H7 (cell line): ENCODE measurements at places on chromosomes 1 and 21.

DNA sequence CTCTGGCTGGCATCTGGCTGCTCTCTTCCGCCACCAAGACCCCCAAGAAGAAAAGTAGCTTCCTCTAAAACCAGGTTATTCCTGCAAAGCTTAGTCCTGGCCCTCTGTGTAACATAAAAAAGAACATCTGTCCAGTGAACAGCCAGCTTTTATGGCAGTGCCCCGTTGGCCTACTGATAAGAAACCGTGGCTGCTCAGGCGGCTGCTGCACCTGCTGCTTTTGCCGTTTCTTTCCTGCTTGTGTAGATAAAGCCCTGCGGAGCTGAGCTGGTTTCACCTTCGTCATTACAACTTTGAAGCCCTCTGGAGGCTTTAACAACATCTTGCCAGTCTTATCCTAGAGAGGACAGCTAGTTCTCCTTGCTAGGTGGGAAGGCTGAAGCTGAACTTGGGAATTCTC is 20.5 kb downstream of the ELAPOR1 start:
- no peak for DNase-seq

GRCh38 chr1:153775458-153776327 is 486 bp downstream of the SLC27A3 start:
- peak; percentile 96 for DNase-seq

- DNase-seq = no peak
Measured at GRCh38 chr1:11873395-11874257, 14.9 kb upstream of the NPPB start.

GRCh38 chr1:87816646-87817045 is 488.0 kb downstream of the LMO4 start:
- DNase-seq = no peak

DNA sequence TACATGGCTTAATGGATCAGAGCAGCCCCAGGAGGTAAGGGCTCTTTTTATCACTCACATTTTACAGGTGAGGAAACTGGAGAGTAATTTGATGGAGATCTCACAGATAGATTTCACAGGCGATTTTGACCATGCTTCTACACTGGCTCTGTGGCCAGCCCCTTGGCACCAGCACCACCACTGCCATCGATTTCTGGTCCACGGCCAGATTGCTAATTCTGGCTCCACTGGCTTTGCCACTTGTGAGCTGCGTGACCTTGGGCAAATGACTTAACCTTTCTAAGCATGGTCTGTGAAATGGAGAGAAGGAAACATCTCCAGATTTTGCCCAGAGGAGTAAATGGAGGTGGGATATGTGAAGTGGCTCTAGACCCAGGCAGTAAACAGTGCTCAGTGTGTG is 32.6 kb downstream of the KCNC4 start:
- no peak for DNase-seq

DNA sequence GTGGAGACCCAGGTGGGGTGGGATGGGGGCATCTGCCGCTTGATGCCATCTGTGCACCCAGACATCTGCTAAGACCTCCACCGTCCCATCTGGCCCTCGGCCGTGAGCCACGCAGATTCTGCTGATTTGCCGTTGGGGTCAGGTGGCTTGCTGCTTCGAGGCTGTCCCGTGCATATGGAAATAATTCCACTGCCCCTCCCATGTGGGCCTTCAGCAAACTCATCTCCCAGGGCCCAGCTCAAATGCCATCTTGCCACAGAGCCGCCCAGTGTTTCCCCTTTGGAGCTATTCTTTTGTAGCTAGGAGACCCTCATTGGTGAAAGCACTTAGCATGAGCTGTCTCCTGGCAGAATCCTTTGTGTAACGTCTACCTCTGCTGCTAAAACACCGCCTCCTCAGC is 99.8 kb downstream of the KAZN start:
- no peak for DNase-seq

DNA sequence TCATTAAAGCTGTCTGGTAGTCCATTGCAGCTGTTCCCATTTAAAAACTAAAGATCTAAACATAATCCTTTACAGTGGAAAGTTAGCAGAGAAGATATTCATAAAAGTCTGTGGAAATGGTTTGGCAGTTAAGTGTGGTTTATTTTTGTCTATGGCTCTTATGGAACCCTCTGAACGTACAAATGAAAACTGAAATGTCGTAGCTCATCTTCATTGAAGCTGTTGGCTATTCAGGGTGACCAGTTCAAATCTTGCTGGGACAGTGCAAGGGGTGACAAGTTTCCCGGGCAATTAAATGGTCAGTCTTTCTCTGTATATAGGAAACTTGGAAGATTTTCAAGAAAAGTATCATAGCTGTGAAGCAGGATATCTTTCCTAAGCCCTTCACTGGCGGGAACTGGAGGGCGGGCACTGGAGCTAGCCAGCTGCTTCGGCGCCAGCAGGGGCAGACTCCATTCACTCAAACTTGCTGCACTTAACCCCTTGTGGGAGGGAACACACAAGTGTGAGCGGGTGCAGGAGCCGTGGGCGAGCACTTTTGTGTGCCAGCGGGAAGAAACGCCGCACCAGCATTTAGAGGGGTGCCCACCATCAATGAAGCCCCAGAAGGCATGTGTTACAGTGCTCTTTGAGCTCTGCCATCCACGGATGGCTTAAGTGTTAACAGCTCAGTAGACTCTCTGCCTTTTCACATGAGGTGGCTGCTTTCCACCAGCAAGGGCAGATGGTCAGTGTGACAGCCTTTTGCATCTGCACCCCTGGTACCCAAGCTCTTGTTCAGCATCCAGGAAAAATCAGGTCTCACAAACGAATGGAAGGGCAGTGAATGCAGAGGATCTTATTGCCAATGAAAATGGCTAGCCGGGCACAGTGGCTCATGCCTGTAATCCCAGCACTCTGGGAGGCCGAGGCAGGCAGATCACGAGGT is 232.1 kb upstream of the KAZN start:
- peak; percentile 77 for DNase-seq

- no peak for DNase-seq
Measured at GRCh38 chr1:18739897-18740296, 109.3 kb downstream of the PAX7 start.

DNA sequence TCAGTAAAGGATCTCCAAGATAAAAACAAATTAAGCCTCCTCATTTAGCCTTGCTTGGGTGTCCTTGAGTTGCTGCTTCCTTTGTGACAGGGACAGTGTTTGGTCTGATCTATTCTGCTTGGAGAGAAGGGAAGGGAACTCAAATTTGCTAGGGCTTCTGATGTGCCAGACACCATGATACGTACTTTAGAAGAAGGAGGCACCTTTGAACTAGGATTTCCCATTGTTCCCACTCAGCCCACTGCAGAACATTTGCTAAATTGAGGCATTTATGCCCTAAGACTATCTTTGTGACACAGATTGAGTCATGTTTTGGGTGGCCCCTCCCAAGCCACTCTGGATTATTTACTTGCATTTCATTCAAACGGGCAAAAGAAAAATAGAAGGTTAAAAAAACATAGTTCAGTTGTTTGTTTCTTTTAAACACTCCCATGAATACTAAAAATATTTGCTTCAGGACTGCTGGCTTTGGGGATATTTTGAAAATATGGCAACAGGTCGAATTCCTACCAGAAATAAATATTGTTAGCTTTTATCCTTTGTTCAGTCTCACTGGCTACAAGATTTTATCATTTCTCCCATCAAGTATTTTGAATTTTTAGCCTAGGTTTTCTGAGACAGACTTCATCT is 81.9 kb upstream of the WLS start:
- DNase-seq = no peak

GRCh38 chr1:116390195-116390594 is 17.2 kb downstream of the ATP1A1 start:
- no peak for DNase-seq

GRCh38 chr1:21869620-21870121 is 57.6 kb downstream of the LDLRAD2 start:
- no peak for DNase-seq

DNA sequence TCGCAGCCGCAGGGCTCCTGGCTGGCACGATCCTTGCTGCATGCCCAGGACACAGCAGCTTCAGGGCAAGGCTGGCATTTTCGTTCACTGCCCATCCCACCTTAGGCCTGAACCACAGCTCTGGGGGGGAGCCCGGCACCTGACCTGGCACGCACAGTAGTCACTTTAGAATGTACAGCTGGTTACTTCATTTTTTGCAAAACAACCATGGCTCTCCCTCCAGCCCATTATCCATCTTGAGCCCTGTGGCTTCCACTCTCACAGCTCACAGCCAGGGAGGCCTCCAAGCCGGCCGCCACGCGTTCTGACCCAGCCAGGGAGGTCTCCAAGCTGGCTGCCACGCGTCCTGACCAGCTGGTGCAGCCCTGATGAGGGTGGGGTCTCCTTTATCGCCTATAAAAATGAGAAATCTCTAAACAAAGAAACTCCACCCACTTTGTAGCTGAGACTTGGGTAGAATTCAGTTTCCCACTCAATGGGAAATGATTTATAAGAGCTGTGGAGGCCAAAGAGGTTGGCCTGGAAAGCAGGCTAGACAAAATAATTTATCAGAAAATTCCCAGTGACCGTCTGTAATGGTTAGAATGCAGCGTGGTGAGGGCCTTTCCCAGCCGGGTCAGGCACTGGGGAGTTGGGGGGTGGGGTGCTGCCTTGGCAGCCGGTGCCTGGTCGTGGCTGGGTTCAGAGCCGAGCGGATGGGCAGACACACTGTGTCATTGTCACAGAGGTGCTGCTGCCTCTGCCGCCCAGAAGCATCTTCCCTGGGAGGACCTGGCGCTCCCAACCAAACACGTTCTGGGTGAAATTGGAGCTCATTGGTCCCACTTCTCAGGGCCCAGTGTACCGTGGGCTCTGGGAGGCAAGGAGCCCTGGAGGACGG is 54.6 kb upstream of the ACTRT2 start:
- DNase-seq = no peak

GRCh38 chr1:154433161-154433764 is 28.1 kb downstream of the IL6R start:
- no peak for DNase-seq

- DNase-seq = no peak
Measured at GRCh38 chr1:178155481-178156255, 61.8 kb downstream of the RASAL2 start.

DNA sequence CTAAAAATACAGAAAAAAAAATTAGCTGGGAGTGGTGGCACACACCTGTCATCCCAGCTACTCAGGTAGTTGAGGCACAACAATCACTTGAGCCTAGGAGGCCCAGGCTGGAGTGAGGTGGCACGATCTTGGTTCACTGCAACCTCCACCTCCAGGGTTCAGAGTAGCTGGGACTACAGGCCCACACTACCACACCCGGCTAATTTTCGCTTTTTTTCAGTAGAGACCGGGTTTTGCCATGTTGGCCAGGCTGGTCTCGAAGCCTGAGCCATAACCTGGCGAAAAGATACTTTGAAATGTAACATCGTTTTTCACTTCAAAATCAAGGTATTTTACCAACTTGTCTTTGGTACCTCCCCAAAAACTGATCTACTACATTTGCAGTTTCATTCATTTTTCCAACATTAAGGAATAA is 6.1 kb downstream of the GAS5 start:
- DNase-seq = no peak

DNA sequence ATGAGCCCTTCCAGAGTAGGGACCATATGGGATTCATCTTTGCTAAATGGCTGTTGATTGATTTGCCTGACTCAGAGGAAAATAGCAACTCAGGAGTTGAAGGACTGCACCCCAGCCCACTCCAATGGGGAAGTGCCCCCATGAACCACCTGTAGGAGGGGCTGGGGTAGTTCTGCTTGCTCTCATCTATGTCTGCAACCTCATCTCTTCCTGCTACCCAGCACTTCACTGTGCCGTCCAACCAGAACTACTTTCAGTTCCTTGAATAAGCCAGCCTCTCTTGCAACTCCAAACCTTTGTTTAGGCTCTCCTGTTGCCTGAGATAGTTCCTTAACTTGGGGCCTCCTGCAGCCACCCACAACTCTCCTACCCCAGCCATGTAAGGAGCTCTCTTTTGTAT is 26.6 kb downstream of the BEND5 start:
- DNase-seq = no peak

DNA sequence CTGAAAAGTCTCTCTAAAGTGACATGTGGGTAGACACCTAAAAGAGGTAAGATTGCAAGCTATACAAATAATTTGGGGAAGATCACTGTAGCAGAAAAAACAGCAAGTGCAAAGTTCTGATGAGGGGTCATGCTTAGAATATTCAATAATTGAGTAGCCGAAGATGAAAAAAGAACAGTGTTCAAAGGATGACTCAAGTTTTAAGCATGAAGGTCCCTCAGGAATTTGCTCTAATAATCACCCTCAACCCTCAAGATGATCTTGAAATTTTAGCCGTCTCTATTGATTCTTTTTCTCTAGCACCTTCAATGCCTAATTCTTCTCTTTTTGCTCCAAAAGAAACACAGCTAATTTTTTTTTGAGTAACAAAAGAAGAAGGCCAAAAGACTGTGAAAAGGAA is 190.6 kb upstream of the ZNHIT6 start:
- DNase-seq = no peak

DNA sequence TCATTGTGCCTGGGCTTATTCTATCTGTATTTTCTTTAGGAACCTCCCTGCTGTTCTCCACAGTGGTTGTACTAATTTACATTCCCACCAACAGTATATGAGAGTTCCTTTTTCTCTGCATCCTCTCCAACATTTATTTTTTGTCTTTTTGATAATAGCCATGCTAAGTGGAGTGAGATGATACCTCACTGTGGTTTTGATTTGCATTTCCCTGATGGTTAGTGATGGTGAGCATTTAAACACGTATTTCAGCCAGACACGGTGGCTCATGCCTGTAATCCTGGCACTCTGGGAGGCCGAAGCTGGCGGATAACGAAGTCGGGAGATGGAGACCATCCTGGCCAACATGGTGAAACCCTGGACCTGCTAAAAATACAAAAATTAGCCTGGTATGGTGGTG is 57.9 kb downstream of the SLAMF6 start:
- DNase-seq = no peak

DNA sequence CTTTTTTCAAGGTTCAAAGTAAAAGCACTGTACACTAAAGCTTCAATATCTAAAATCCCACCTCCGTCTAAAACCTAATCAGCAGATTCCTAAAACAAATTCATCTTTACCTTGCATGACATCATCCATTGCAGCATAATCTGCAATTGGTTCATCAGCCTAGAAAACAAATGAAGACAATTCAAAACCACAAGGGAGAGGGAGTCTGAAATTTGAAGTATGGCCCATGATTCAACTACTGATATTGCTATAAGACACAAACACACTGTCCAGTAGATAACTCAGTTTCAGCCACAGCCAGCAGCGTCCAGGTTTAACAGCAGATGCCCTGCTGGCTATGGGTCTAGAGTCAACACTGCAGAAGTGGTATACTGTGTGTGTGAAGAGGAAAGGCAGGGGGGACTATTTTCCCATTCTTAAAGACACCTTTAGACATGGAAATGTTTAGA is 17.9 kb upstream of the RAP1GAP start:
- DNase-seq = no peak

DNA sequence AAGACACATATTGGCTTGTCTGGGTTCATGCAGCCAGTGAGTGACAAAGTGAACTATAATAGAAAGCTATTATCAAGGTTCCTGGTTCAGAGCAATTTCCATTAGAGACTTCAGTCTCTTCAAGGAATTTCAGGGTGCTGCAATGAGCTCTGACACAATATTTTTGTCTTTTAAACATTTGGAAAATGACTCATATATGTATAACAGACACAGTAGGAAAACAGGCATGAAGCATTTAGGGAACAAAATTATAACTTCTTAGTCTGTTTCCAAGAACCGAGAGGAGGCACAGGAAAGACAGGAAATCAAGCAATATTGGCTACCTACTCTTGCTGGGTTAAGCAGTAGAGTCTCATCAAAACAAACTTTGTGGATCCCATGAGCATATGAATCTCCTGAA is 170.4 kb downstream of the PTPRC start:
- DNase-seq = no peak

GRCh38 chr1:64933296-64934070 is 32.9 kb downstream of the JAK1 start:
- no peak for DNase-seq
